ENCODE measurements at places on chromosomes 16 and 17.

- no peak for DNase-seq
Observed at GRCh38 chr17:71522383-71522782, 598.4 kb upstream of the SOX9 start.

DNA sequence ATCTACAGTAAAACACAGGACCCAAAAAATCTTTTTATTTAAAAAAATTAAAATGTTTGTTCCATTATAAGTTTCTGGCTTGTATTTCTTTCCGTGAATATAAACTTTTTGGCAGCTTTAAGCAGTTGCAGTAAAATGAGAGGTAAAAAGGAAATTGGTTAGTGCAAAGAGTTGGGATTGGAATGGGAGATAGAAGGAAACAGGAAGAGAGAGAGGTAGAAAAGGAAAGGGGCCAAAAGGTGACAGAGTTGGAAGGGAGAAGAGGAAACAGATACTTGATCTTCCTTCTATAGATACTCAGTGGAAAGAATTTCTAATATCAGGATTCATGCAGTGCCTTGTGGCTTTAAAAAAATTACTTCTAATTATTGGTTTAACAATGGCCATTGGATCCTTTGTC is 63.5 kb downstream of the NQO1 start:
- no peak for DNase-seq

DNA sequence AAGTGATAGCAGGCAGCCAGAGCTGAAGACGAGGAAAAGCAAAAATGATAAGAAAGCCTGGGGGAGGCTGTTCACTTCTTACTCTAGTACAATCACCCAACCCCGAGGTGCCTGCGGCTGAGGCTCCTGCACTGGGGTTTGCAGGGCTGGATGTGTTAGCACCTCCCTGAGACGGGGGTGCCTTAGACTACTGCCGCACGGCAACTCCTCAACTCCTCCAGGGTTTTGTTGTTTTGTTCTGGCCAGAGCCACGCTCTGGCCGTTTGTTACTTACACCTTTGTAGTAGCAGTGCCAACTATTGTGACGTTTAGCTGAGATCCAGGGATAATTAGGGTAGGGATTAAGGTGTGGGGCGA is 51.5 kb downstream of the LDHD start:
- no peak for DNase-seq

GRCh38 chr16:12182212-12182611 is 205.7 kb downstream of the SNX29 start:
- no peak for DNase-seq

- DNase-seq = no peak
Observed at GRCh38 chr17:77916703-77917481, 41.6 kb upstream of the TNRC6C start.

DNA sequence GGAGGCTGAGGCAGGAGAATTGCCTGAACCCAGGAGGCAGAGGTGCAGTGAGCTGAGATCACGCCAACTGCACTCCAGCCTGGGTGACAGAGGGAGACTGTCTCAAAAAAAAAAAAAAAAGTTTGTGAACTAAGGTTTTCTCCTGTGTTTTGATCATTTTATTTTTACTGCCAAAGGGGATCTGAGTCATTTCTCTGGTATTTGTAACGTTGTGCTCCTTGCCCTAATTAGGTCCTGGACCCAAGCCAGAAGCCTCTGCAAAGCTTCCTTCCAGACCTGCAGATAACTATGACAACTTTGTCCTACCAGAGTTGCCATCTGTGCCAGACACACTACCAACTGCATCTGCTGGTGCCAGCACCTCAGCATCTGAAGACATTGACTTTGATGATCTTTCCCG is 32.1 kb downstream of the IST1 start:
- no peak for DNase-seq

GRCh38 chr16:17230932-17231581 is 239.7 kb downstream of the XYLT1 start:
- DNase-seq = no peak

DNA sequence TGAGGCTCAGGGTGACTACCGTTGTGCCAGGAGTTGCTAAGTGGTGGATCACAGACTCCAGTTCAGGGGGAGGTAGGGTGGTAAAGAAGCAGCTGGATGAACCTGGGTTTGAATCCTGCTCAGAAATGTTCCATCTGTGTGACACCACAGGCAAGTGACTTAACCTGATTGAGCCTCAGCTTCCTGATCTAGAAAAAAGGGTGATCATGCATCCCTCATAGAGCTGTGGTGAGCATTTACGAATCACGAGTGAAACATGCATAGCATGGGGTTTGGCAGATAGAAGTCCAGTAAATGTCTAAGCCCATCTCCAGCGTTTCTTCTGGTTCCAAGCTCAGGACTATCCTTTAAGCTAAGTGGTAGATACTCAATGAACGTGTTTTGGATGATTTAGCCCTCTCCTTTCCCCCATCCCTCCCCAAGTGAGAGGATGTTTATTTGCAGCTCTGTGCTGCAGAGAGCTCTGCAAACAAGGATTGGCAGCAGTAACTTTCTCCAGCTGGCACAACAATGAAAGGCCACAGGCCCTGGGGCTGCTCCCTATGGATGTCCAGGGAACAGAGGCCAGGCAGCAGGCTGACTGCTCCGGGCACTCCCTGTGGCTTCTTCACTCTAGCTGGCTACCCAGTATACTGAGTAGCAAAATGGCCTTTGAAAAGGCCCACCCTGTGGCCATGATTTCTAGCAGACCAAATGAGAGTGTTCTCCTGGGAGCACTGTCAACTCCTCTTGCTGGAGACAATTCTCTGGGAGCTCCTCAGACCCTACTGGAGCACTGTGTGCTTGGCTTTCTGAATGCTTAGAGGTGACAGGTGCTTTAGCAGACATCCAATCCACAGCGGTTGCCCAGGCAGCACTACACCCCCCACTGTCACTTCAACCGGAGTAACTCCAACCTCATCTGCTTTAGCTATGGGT is 21.3 kb downstream of the CA4 start:
- no peak for DNase-seq

- no peak for DNase-seq
Observed at GRCh38 chr17:68759002-68759342, 157.8 kb upstream of the FAM20A start.

DNA sequence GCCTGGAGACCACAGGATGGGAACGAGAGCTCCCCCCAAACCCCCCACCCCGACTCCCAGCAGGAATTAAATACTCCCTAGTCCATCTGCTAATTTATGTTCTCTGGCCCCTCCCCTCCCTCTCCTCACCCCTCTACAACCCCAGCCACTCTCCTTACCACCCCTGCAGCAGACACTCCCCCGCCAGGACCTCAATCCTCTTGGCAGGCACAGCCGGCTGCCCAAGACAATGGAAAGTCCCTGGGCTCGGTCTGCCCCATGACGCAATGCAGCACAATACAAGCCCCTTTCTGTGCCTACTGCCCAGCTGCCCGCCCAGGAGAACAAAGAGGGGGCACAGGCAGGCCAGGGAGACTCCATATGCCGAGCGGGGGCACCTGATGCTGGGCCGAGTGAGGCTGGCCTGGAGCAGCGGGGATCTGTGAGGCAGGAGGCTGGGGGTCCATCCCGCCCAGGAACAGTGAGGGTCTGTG is 30.3 kb upstream of the CDC42EP4 start:
- no peak for DNase-seq

DNA sequence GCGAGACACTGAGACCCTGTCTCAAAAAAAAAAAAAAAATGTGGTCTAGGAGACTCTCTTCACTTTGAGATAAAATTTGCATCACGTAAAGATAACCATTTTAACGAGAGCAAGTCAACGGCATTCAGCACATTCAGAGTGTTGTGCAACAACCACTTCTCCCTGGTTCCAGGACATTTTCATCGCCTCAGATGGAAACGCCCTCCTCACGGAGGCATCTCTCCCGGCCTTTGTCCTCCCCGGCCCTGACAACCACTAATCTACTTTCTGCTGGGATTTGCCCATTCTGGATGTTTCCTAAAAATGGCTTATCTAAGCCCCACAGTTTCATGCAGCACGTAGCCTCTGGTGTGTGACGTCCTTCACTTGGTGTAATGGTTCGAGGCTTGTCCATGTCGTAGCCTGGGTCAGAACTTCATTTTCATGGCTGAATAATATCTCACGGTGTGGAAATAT is 6.4 kb upstream of the NPRL3 start:
- no peak for DNase-seq

DNA sequence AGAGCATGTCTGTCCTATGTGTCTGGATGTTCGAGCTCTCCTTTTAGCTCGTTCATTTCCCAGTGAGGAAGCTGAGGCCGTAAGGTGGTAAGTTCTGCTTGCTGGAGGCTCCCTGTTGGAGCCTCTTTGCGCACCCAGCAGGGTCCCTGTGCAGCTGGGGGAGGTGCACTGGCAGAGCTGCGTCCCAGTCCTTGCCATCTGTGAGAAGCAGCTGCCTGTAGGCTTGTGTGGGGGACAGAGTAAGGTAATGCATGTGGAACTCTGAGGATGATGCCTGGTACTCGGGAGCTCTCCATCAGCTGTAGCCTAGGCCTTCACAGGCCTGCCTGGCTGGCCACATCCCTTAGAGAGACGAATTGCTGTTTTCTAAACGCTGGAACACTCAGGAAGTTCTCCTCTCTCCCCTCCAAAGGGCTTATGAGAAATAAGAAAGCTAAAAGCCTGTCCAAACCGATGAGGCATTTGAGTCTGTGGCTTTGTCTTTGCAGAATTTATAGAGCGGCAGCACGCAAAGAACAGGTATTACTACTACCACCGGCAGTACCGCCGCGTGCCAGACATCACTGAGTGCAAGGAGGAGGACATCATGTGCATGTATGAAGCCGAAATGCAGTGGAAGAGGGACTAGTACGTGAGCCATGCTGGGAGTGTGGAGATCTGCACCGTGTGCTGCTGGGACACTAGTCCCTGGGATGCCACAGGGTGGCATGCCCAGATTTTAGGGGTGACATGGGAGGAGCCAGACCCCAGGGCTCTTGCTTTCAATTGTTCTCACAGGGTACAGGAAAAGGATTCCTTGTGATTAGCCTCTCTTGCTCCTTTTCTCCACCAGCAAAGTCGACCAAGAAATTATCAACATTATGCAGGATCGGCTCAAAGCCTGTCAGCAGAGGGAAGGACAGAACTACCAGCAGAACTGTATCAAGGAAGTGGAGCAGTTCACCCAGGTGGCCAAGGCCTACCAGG is 1.6 kb downstream of the NDUFB10 start:
- no peak for DNase-seq

DNA sequence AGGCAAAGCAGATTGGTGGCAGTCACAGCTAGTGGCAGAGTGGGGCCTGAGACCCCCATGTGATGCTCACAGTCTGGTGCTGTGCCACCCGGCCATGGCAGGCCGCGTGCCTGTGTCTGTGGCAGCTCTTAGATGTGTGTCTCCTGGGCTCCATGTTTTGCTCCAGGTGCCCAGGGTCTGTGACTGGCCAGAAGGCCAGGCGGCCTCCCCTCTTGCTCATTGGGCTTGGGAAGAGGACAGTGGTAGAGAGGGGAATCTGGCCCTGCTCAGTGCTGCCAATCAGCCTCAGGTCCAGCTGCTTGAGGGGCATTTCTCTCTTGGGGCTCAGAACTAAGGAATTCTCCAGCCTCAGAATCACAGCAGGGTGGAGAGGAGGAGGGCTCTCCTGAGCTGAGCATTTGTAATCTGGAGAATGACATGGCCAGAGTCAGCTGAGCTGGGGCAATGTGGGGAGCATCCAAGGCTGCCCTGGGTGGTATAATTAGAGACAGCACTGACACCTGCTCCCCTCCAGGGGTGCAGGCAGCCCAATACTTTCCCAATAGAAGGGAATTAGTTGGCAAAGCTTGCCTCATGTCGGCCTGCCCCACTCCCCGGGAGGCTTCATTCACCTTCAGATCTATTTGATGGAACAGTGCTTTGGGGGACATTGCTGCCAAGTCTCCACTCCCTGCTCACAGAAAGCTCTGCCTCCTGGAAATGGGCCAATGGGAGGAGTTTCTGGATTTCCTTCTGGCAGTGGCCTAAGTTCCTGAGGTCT is 2.7 kb upstream of the LASP1NB start:
- no peak for DNase-seq

DNA sequence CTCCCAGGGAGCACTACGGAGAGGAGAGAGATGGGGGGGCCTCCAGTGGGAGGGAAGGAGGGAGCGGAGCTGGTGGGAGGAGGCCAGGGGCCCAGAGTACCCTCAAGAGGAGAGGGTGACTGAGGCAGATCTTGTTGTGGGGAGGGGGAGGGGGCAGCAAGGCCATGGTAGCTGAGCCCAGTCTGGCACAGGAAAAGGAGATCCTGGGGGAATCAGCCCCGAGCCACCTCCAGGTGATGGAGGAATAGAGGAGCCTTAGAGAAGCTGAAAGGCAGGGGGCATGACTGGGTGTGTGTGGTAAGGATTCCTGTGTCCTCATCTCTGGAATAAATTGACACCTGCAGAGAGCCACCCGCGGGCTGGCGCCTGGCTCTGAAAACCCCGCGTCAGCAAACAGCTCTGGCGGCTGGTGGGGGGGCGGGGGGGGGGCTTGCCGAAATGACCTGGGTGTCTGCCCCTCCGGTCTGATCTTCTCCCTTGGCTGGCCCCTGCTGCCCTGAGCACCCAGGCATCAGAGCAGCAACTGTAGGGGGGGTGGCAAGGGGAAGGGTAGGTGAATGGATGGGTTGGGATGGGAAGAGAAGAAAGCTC is 1.3 kb upstream of the NLGN2 start:
- DNase-seq = no peak

GRCh38 chr17:2723997-2724783 is 12.6 kb upstream of the CLUH start:
- DNase-seq = no peak

- DNase-seq = peak; percentile 21
Observed at GRCh38 chr17:52170963-52171572, 12.6 kb upstream of the CA10 start.

- peak; percentile 42 for DNase-seq
Observed at GRCh38 chr16:47037396-47037745, 63.9 kb upstream of the DNAJA2 start.

DNA sequence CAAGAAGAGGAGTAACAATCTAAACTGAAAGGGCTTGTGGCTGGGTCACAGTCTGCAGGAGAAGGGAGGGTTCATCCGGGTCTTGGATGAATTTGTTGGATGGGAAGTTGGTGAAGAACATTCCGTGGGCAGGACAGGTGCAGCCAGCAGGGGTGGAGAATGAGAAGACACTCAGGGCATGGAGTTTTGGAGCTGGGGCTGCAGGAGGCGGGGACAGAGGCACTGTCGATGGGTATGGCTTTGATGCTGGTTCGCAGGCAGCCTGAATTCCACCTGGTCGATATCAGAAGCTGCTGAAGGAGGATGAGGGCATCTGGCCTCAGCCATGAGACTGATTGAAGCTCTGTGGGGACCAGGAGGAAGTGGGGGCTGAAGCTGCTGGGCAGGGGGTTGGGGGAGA is 36.1 kb upstream of the CBFA2T3 start:
- no peak for DNase-seq

DNA sequence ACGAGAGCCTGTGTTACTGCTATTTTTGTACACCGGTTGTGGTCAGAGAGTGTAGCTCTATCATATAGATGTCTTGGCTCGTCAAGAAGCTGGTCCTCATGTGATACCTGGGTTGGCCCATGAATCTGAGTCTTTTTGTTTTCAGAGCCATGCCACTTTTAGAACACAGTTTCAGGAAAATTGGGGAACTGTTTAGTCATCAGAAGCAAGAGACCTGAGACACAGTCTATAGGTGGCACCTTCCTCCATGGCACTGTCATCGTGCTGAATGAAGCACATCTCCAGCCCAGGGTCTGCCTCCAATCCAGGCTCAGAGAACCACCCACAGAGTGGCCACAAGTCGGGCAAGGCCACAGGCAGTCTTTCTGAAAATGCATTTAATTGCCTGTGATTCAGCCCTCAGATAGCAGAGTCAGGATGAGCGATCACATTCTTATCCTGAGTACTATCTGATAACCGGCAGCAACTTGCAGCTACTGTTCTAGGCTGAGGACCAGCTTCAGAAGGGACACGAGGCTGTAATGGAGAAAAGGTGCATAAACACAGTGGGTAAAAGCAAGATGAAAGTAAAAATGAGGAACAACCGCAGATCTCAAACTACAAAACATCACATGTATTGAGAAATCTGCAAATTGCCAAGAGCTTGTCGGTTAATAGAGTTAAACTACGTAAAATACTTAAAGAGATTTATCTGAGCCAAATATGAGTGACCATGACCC is 14.2 kb upstream of the HAPSTR1 start:
- no peak for DNase-seq
